Activated gamma-delta T cell (primary cell): ENCODE measurements at places on chromosomes 2 and 18.

DNA sequence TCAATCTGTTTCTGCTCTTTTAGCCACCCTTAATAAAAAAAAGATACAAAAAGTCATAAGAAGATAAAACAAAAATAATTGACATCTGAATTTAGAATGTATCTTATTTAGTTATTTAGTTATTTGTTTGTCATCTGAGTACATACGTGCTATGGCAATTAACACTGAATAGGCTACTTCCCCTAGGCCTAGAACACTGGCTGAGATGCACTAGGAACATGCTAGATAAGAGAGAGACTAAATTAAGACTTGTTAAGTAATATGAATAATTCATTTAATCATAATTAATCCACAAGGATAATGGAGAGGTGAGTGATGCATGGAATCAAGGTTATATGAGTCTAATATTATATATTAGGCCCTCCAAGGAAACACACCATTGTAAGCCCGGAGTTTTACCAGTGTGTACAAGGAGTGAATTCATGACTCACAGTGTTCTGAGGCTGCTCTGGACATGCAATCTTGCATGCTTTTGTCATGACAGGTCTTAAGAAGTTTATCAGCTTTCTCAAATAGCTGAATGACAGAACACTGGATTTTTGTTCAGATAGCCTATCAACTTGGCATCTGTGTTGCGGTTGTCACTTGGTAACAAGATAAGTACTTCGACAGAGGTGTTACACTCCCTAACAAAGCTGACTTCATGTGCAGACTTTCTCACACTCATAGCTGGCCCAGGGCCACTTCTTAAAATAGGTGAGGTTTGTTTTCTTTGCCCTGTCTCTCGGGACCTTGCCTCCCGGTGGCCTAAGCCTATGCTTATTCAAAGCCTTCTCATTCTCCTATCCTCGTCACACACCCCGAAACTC lies 5.0 kb upstream of the SERPINB2 start:
- DNase-seq: no peak

DNA sequence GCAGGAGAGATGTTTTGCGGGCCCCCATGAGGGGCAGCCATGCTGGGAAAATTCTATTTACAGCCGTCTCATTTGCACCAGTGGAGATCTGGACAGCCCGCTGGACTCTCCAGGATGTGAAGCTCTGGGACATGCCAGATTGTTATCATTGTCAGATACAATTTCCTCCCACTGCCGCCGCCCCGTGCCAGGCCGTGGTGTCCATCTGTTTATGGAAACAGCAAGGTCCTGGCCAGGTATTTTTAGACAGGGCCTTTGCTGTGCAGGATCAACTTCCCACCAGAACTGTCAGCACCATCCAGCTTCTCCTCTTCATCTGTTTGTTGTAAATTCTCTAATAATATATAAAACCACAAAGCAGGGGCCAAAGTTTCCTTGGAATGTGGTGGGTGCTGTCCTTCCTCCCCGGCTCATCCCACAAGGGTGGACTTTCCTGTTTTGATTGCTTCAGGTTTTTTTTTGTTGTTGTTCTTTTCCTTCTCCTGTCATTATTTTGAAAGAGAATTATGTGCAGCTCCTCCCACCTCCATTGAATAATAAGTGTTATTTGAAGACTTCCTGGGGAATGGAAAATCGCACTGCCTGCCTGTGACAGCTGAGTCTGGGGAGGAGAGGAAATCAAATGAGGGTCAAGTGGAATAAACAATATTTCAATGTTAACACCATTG lies 398.1 kb downstream of the TNS1 start:
- no peak for DNase-seq

DNA sequence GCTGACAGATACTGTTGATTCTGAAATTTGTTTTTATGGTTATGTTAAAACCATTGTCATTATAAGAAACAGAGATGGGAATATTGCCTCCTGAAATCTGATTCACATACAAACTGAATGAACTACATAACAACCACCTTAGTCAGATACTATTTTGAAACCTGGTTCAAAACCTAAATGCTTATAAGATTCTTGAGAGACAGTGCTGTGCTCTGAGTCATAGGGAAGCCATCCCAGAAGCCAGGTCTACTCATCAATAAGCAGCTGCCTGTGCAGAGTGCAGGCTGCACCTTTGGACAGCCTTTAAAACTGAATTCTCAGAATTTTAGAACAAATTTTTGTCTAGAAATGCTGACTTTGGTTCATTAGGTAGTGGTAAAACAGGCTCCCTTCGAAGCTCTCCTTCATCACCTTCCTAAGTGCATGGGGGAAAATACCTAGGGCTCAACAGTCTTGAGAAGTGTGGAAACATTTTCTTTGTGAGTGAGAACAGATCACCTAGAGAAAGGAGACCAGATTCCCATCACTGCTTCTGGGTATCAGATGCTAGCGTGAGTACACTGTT lies at the start of gene SERPINB7:
Gene SERPINB7 (plus strand): TSS at position 253 of the 565 bp plus-strand sequence. CDS start 6,955 bp downstream, outside the sequence.
- no peak for DNase-seq

- DNase-seq: no peak
Measured at GRCh38 chr2:27860111-27860510, 30.1 kb downstream of the RBKS start.

DNA sequence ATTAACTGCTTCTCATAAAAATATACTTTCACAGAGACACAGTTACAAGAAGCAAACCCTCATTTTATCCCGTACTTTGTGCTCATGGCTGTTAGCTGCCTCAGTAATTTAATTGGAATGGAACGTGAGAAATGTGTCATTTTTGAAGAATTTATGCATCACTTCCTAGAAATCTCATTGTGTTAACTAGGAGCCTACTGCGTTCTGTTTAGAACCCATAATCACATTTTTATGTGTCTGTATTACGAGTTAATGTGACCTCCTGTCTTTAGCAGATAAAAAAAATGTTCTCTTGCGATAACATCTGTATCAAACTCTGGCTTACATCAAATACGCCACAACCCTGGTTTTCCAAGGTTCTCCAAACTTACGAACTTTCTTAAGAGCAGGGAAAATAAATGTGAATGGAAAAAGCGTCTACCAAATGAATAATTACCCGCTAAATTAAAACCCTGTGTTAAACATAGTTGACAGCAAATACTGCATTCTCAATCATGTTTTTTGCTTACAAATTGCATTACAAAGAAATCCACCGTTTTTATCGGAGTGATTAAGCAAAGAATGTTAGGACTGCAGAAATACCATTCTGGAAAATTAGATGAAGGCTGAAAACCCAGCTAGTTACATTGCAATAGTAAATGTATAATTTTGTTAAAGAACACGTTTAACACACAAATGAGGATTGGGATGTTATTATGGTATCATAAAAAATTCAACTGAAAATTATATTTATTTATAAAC lies 12.1 kb upstream of the GBX2 start:
- DNase-seq: no peak
